Amniotic stem cell (primary cell): ENCODE measurements at places on chromosomes 1 and 21.

- no peak for DNase-seq
These were observed 1069.4 kb upstream of the ADGRL2 start for GRCh38 chr1:80731241-80731894.

DNA sequence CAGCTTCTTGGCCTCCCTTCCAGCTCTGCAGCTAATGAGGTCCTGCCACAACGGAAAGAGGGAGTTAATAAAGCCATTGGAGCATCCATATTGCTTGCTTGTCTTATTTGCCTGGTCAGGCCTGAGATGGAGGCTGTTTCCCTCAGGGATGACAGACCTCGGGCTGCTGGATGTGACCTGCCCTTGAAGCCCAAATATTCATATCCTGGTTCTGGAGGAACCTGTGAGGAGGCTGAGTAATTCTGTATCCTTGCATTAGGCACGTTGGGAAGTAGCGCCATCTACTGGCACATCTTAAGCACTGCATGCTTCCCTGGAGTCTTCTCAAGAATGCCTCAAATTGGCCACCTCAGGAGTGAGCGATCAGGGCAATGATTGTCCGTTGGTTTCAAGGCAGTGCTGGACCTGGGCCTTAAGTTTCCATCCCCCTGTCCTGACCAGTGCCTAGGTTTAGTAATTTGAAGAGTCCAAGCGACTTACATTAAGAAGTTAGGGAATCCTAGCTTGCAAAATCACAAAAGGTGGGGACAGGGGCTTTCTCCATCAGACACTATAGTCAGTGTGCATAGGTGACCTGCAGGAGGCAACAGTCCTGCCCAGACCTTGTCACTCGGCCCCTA lies 13.8 kb upstream of the NASP start:
- DNase-seq = peak; percentile 12

- DNase-seq = no peak
These were observed 120.0 kb downstream of the S1PR1 start for GRCh38 chr1:101356604-101357443.

- DNase-seq = no peak
These were observed 81.1 kb downstream of the NPHP4 start for GRCh38 chr1:5911157-5911556.

DNA sequence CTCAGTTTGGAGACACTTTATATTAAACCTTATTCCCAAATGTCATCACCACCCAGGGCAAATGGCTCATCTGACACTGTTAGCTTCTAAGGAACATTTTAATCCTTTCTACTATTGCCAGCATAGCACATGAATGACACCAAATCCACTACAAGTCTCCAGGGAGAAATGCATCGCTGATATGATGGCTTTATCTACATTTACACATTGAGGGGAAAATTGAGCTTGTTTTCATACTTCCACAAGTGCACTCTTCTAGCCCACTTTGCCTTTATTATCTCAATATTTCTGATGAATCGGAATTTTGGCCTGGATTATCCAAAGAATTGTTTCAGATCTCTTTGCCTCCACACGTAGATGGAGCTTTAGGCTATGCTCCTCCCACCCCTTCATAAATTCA lies 75.4 kb downstream of the RUNX1 start:
- DNase-seq = no peak

DNA sequence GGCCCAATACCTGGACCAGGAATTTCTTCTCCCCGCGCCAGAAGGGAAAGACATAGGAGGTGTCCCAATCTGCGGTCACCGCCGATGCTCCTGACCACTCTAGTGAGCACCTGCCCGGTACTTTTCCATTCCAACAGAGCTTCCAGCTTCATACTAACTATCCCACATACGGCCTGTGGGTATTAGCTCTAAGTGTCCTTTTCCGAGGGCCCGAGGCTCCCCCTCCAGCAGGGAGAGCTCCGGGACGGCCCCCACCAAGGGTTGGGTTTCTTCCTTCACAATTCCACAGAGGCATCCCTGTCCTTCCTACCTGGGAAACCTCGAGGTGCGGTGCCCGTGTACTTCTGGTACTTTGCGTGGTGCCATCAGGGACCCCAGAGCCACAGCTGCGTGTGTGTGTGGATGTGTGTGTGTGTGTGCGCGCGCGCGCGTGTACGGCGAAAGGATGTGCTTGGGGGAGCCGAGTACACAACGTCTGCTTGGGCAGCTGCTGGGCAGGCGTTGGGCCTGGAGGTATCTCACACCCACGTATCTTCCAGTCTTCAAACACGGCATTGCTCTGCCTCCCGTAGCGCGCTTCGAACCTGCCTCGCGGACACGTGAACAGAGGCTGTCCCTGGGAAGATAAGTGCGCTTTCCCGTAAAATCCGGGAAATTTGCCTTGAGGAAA lies 2.4 kb upstream of the SIM2 start:
- no peak for DNase-seq

GRCh38 chr1:16717336-16718098 lies 22.8 kb upstream of the RNU1-4 start:
- DNase-seq = no peak
